ENCODE measurements at places on chromosomes 5 and 9.

DNA sequence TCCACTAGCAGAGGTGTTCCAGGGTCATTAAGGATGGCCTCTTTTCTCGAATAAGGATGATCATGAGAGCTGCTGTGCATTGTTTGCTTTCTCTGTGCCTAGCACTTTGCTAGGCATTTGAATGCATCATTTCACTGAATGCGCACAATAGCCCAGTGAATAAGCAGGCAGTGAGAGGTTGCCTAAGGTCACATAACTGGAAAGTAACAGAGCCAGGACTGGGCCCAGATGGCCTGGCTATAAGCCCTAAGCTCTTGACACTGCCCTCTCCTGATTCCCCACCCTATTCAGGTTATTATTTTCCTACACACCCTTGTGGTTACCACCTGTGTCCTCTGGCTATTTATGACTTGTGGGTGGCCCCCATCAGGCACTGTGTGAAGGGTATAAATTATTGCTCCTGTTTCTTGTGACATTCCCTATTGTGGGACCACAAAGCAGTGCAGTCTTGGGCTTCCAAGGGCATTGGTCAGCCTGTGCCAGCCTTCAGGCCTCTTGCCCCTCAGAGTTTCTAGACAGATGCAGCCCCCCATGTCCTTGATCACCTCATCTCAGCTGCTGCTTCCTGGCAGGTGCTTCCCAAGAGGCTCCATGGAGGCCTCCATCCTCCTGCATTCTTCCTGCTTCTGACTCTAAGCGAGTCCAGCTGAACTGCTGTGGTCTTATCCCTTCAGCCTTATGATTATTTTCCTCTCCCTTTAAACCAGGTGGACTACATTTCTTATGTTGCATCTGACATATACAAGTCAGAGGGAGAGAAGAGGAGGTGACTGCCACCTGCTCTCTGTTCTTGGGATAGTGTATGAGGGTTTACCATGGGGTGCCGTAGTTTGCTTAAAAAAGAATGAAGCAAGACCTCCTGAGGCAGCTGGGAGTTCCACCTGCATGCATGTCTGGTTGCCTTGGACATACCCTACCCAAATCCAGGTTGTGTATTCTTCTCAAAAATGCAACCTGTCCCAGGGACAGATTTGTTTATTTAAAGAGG lies 47.6 kb downstream of the ANGPTL2 start:
- no peak for DNase-seq

- DNase-seq = no peak
These were observed 179.6 kb downstream of the LURAP1L start for GRCh38 chr9:12954441-12954840.

DNA sequence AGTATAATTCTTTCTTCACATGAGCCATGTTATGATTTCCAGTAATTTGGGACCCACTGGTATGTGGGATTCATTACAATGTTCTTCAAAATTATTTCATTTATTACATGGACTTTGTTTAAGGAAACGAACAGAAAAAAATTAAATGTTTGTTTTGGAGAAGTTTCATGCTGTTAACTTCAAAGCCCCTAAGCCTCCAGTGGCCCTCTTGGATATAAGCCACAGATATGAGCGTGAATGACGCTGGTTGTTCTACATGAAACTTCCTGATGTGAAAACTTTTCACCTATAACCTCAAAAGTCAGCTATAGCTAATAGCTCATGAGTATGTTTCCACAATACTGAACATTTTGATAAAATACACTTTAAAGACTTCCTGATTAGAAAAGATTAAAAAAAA lies 334.2 kb downstream of the PDE4D start:
- no peak for DNase-seq

GRCh38 chr5:40033009-40033408 lies 608.2 kb upstream of the DAB2 start:
- no peak for DNase-seq

GRCh38 chr9:105360344-105360743 lies 87.5 kb upstream of the FSD1L start:
- DNase-seq = no peak

DNA sequence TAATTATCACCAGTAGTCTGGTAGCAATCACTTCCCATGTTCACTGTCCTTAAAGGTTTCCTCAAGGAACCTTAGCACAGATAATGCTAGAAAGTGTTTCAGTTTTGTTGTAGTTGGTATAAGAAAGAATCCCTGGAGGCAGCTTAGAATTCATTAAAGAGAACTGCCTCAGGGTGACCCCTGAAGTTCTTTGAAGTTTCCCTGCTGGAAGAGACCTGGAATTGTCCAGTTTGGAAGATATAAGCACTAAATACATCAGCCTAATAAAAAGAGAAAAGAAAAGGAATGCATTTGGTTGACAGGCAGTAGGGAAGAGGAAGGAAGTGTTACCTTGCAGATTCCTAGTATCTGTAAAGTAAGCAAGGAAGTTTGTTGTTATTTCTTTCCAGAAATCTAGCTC lies 999.6 kb upstream of the DMAC1 start:
- no peak for DNase-seq

GRCh38 chr9:37218800-37219425 lies 98.5 kb downstream of the ZCCHC7 start:
- DNase-seq = no peak

DNA sequence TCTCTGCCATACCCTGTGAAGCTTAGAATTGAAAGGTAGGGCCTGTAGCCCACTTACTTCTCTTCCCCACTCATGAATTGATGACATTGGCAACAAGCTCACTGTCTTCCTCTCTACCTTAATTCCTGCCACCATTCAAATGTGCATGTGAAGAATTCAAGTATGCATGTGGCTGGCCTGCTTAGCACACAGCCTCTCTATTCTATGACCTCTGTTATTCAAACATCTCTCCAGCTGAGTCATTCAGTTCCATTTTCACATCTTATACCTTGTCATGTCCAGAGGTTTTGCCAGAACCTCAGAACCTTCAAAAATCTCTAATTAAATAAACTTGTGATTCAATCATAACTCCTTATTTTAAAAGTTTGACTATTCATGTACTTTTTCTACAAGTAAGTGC lies 114.7 kb upstream of the MAN2A1 start:
- no peak for DNase-seq

DNA sequence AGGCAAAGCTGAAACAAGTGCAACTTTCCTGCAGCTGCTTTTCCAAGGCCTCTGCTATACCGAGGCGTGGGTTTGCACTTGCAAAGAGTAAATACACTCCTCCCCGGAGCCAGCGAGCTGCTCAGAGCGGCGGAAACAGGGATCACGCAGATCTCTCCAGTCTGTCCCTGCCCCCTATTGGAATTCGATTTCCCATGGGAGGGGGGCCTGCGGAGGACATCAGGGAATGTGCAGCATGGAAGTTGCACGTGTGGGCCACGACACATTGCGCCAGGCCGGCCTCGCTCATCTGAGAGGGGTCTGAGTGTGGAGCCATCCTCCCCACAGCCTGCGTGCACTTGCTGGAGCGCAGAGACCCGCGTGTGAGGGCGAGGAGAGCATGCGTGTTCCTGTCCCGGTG lies 104.3 kb upstream of the PHYKPL start:
- no peak for DNase-seq

DNA sequence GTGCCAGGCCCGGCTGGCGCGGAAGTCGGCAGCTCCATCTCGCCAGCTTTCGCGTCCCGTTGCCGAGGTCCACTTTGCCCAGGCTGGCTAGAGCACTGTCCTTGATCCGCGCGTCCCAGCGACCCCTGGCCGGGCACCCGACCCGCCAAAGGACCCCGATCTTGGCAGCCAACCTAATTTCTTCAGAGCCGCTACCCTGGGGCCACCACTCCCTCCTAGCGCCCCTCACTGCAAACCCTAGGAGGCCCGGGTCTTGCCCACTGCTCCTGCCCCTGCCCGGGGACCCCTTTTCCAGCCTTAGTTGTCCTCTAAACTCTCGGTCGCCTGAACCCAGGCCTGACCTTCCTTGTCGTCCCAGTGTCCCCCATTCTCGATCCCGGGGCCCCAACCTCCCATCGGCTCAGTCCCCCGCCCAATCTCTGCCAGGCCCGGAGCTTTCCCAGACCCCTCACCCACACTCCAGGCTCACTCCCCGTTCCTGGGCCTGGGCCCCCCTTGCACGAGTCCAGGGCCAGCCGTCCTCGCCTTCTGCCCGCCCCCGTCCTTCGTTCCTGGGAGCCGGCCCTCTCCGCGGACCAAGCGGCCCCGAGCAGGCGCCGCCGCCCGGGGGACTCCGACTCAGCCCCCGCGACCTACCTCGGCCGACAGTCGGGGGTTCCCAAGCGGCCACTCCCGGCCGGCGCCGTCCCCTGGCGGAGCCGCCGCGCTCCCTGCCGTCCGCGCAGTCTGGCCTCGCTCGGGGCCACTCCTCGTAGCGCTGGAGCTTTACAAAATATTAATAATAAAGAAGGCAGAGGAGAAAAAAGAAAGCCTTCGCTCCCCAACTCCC lies 701 bp upstream of the LMX1B start:
- no peak for DNase-seq

DNA sequence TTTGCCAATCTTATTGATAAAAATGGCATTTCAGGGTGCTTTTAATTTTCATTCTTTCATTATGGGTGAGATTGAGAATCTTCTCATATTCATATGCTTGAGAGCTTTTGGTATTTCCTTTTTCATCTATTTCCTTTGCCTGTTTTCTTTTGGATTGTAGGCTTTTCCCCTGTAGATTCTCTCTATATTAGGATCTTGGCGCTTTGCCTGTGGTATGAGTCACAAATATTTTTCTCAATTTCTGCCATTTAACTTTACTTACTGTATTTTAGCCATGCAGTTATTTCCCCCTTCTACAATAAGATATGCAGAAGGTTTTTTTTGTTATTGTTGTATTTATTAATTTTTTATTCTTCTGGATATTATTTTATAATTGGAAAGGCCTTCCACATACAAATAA lies 21.5 kb upstream of the KLF9 start:
- no peak for DNase-seq

- DNase-seq = no peak
These were observed 62.8 kb downstream of the DAB2IP start for GRCh38 chr9:121714075-121714705.

- DNase-seq = no peak
These were observed 235.3 kb downstream of the KCTD16 start for GRCh38 chr5:144405991-144406390.

DNA sequence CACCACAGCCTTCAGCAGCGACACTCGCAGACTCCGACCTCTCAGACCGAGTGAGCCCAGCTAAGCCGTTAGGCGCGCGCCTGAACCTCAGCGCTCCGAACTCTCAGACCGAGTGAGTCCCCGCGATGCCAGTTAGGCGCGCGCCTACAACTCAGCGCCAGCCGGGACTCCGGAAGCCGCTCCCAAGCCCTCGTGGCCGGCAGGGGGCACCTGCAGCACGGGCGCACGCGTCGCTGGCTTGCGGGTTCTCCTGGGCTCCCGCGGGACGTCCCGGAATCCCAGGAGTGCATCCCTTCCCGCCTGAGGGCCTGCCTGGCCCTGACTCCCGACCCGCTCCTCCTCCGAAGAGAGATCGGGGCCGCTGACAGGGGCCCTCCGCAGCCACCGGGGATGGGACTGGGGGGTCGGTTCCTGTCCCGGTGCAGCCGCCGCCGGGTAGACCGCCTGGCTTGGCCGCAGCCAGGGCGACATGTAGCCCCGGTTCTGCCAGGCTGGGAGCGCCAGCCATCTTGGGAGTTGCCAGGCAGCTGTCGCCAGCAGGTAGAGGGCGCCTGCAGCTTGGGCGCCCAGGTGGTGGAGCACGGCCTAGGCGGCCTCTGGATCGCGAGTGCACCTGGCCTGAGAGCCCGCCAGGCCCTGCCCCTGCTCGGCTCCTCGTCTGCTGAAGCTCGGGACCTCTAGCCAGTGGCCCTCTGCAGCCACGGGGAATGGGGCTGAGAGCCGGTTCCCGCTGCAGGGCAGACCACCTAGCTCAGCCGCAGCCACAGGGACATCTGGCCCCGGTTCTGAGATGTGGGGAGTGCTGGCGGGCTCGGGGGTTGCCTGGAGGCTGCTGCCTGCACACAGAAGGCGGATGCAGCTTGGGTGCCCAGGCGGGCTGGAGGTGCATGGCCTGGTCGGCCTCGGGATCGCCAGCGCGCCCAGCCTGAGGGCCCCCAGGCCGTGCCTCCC lies at the start of gene ANKRD18A:
Gene ANKRD18A (minus strand): TSS at position 114 of the 951 bp plus-strand sequence. CDS start 311 bp downstream, outside the sequence.
- DNase-seq = peak; percentile 65

- DNase-seq = no peak
These were observed 39.3 kb upstream of the CDH12 start for GRCh38 chr5:22892441-22892840.

- no peak for DNase-seq
These were observed 912.9 kb upstream of the SEMA6A start for GRCh38 chr5:117487556-117487955.

DNA sequence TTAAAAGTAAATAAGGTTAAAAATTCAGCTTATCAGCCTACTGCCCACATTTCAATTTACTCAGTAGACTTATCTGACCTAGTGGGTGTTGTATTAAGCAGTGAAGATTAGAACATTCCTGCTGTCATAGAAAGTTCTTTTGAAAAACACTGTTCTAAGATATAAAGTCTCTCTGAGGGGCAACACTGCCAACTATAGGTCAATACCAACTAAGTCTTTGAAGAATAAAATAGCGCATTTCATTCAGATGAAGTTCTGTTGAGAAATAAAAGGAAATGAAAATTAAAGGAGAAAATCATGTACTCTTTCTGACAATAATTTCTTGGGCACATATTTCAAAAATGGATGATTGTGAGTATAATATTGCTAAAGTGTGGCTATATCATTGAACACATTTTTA lies 86.8 kb downstream of the PTPRD start:
- DNase-seq = no peak

DNA sequence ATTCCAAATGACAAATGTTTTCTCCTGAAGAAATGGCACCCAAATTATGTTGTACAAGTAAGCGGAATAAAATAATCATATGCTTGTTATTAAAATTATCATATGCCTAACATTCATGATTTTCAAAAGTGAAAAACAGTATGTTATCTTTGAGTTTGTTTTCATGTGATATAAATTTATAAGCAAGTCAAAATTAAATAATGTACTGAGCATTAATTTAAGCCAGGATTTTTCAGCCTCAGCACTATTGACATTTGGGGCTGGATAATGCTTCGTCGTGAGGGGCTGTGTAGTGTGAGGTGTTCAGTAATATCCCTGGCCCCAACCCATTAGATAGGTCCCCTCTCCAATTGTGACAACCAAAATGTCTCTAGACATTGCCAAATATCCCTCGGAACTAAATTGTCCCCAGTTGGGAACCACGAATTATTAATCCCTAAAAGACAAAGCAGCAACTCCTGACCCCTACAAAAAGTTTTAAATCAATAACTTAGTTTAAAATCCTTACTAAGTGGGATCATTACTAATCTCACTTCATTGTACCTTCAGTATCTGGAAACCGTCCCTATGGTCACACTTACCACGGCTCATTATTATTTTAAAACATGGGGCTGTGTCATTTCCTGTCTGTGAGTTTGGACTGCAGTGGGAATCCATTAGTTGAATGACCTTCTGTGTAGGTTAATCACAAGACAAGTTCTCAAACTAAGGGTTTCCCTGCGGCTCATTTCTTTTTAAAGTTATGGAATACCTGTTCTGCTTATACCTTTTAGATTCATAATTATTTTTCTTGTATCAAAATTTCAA lies 1.3 kb upstream of the NNT start:
- DNase-seq = no peak

- DNase-seq = no peak
These were observed 175.5 kb upstream of the TUT7 start for GRCh38 chr9:86529496-86530275.

DNA sequence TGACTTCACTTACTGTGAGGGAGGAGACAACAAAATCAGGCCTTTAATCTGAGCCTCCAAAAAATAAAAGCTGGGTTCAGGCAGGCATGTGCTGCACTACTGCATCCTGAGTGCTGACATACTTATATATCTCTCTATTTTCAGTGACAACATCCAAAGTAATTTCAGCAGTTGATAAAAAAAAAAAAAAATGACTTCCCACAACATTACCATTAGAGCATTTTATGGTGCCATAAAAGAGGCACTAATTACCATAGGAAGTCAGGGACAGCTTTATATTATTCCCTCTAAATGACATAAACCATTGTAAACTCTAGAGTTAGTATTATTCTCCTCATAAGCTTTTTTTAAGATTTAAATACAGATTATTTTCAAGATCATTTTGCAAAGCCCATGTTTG lies 346.1 kb downstream of the SLCO4C1 start:
- no peak for DNase-seq

Data from stimulated activated CD4-positive, alpha-beta T cell treated with anti-CD3 and anti-CD28 coated beads, TNF-alpha, amount 100 ng/mL, for 48 hours (primary cell).